NCI-H2081 treated with DMSO at 0.1 percent for 48 hours (cell line): ENCODE measurements at places on chromosomes 16 and 17.

- no peak for DNase-seq
These were observed 218.6 kb upstream of the ASIC2 start for GRCh38 chr17:33511670-33512069.

- DNase-seq = no peak
These were observed 82.5 kb upstream of the TNRC6C start for GRCh38 chr17:77875881-77876509.

DNA sequence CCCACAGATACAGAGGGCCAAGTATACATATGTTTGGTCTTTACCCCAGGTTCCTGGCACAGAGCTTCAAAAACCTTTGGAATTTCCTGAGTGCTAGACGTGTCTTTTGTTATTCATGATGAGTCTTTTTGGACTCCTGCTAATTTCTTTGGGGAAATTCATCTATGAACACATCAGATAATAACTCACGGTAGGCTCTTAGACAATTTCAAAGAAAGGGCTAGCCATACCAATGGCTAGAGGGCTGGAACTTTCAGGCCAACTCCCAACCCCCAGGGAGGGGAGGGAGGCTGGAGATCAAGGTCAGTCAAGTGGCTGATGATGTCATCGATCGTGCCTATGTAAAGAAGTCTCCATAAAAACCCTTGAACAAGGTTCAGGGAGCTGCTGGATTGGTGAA lies 101.9 kb downstream of the STX8 start:
- DNase-seq = no peak

- DNase-seq = no peak
These were observed 16.0 kb downstream of the KRT33A start for GRCh38 chr17:41334385-41335305.

GRCh38 chr16:69756705-69757104 lies 2.0 kb upstream of the NOB1 start:
- DNase-seq = no peak

DNA sequence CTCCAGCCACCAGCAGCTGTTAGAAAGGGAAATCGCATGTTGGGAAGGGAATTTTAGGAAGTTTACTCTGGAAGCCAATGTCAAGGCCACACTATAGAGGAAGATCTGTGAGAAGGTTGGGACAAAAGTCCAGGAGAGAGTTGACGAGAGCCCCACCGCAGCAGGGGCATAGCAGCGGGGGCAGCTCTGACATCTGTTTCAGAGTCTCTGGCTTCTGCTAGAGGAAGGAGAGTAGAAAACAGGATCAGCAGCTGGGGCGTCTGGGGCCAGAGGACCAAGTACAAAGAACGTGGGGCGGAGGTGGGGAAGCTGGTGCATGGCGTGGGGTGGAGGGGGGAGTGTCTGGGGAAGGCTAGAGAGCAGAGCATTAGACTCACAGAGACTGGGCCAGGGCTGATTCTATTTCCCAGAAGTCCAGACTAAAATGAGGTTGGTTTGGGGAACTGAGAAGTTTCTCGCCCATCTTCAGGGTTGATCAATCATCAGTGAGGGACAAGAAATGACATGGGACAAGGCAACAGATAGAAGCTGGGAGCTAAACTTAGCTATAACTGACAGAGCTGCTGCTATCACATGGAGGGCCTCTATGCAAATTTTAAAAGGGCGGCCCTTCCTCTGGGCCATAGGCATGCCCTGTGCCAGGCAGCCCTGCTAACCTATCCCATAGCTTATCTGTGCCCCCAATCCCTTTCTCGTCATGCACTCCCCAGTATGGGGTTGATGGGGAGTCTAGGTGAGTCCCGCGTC lies 1.2 kb downstream of the RABEP2 start:
- DNase-seq = no peak

GRCh38 chr17:35545150-35545549 lies 7.7 kb upstream of the SLFN12L start:
- no peak for DNase-seq

DNA sequence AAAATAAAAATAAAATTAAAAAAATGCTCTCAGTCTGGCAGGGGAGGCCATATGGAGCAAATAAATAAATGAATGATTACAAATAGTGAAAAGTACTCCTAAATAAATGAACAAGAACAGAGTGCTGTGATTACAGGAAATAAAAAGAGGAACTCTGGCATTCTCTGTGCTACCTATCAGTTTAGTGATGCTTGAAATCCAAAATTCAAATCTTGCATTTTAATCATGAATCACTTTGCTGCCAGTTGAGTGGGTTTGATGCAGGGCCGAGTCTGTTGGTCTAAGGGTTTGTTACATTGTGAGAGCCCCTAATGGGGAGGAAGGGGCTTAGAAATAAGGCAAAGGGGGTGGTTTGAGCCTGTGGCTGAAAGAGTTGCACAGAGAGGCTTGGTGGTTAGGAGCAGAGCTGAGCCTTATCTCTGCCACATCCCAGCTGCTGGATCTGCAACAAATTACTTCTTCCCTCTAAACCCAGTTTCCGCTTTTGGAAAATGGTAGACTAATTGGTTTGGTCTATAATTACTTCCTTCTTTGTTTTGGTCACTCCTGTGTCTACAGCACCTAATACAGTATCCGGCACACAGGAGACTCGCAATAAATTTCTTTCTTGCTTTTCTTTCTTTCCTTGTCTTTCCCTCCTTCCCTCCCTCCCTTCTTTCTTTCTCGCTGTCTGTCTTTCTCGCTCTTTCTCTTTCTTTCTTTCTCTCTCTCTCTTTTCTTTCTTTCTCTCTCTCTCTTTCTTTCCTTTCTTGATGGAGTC lies 6.3 kb upstream of the ABCC1 start:
- no peak for DNase-seq

- no peak for DNase-seq
These were observed 5.7 kb upstream of the B9D1 start for GRCh38 chr17:19368229-19368628.

DNA sequence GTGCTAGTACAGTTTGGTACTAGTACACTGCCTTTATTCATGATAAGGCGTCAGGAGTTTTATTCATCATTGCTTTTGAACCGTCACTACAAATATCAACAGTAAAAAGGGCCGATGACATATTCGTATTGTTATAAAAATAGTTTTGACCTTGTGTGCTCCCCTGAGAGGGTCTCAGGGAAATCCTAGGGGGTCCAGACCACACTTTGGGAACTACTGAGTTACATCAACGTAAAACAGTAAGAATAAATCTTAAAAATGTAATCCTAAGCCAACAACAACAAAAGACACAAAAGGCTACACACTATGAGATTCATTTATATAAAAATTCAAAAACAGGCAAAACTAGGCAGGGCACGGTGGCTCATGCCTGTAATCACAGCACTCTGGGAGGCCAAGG lies 11.2 kb downstream of the MYH10 start:
- DNase-seq = no peak

GRCh38 chr17:65047941-65048340 lies 8.6 kb downstream of the GNA13 start:
- no peak for DNase-seq
